Stimulated activated CD8-positive, alpha-beta memory T cell treated with anti-CD3 and anti-CD28 coated beads, Interleukin-2, amount 100 ng/mL, for 48 hours (primary cell): ENCODE measurements at places on chromosomes 12 and 14.

- no peak for DNase-seq
These were observed 25.0 kb downstream of the GOLGA5 start for GRCh38 chr14:92819011-92819597.

DNA sequence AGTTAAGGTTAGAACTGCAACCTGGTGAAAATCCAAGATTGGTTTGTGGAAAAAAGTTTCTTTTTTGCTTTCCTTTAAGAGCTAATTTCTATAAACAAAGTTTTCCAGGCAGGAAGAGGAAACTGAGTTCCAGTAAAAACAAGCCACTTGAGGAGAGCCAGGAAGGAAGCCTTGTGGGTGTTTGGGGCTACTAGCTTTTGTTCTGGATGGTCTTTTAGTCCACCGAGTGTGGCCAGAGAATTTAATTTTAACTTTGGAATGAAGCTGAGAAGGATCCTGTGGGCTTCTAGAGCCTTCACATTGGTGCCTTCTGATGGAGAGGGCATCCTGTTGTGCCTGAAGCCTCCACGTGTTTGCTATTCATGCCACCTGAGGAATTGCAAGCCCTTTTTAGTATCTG, 327.9 kb downstream of the C12orf75 start:
- DNase-seq: no peak

DNA sequence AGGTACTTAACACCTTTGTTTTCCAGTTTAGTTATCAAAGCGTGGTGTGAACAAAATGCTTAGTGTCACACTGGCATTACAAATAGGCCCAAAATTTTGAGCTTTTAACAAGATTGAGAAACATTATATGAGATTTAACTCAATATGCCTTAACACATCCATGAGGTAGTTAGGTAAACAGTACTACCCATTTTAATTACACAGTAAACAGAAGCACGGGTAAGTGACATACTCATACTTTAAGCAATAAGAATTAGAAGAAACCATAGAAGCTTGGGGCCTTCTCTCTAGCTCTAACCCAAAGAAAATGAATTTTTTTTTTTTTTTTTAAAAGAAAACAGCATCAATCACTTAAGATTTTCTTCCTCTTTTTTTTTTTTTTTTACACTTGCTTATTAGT, 15.5 kb upstream of the PHLDA1 start:
- DNase-seq: no peak

- no peak for DNase-seq
These were observed 6.6 kb upstream of the TNFAIP2 start for GRCh38 chr14:103116636-103117035.

DNA sequence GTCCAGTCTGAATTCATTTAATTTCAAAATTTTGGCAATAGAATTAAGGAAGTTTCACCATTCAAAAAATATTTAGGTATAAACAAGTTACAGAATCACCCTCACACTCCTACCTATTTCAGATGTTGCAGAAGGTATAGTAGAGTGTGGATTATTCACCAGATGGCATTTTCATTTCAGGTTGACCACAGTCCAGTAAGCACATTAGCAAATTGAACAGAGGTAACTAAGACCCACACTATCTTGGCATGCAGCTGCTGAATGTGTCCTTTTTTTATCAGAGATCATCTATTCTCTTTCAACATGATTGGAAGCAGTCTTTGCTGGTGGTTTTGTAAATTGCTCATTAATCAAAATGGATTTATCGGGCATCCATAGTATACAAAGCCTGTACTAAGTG, 151.8 kb upstream of the GARIN6 start:
- DNase-seq: no peak

- DNase-seq: no peak
These were observed 51.8 kb downstream of the PARP11 start for GRCh38 chr12:3821441-3821840.

DNA sequence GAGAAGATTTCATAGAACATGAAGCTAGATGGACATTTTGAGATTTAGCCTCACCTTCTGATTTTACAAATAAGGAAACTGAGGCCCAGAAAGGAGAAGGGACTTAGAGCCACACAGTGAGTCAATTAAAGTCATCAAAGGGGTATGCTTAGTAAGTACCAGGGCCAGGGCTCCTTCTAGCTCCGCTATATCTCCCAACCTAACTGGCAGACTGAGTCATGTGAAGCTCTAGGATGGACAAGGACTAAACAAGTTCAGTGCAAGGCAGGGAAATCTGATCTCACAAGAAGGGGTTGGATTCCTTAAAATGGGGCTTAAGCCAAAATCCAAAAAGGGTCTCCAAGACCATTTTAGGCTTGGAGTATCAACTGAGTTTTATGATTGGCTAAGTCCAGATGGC, 215.8 kb downstream of the PHLDA1 start:
- no peak for DNase-seq

GRCh38 chr12:57133013-57133569, 4.8 kb downstream of the LRP1 start:
- no peak for DNase-seq

DNA sequence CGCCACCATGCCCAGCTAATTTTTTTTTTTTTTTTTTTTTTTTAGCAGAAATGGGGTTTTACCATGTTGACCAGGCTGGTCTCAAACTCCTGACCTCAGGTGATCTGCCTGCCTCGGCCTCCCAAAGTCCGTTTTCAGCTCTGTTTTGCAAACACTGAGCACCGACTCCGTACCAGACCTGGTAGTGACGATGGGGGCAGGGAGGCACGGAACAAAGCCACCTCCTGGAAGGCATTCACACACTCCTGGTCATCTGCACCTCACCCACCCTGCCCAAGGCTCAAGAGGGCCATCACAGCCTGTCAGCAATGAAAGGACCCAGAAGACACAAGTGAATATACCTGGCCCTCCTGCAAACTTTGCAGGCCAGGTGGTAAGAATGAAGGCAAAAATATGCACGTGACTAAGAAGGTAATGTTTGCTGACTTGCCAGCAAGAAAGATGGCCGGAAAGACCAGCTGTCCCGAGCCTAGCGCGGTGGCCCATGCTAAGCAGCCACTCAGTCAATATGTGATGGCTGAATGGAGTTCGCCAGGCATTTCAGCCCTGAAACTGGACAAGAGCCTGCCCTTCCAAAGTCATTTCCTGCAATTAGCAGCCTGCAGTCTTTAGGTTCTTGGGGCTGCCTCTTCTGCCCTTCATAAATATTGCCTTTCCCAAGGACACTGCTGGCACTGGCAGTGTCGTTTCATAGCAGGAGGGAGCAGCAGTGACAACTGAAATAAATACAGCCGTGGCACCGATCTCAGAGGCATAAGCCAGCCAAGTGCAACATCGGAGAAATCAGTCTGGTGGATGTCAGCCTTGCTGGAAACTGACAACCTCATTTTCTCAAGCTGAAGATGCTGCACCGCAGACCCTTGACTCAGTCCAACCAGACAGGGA, 17.6 kb downstream of the MMAB start:
- DNase-seq: no peak

DNA sequence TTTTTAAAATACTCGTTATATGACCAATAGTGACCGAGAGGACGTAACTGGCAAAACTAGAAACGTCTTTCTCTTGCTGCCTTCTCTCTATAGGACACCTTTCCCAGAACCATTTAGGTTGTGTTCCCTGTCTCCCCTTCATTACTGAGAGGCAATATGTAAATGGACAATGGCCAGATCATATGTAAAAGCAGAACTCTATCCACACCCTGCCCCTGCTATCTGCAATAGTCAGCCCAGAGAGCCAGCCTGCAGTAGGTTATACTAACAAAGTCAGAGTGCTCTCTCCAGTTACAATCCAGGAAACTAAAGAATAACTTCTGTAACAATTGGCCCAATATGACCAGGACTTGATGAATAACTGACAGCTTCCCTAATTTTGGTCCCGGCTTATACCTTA, 216.8 kb downstream of the ANO6 start:
- DNase-seq: no peak

- no peak for DNase-seq
These were observed 121.7 kb downstream of the CCER1 start for GRCh38 chr12:90833228-90833627.

DNA sequence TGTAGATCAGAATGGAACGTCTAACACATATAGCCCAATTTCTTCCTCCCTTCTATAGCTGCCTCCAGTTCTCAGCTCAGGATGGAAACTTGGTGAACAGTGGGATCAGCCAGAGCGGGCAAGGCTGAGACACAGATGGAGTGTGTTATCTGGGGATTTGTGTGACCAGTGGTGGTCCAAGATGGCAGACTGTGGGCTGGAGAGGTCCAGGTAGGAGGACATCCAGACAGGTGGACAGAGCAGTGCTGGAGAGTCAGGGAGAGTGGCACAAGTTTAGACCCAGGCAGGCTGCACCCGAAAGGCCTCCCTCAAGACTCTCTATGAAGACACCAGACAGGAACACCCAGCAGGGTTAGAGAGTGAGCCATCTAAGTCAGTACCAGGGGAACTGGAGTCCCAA, 116.1 kb upstream of the CPSF6 start:
- no peak for DNase-seq

DNA sequence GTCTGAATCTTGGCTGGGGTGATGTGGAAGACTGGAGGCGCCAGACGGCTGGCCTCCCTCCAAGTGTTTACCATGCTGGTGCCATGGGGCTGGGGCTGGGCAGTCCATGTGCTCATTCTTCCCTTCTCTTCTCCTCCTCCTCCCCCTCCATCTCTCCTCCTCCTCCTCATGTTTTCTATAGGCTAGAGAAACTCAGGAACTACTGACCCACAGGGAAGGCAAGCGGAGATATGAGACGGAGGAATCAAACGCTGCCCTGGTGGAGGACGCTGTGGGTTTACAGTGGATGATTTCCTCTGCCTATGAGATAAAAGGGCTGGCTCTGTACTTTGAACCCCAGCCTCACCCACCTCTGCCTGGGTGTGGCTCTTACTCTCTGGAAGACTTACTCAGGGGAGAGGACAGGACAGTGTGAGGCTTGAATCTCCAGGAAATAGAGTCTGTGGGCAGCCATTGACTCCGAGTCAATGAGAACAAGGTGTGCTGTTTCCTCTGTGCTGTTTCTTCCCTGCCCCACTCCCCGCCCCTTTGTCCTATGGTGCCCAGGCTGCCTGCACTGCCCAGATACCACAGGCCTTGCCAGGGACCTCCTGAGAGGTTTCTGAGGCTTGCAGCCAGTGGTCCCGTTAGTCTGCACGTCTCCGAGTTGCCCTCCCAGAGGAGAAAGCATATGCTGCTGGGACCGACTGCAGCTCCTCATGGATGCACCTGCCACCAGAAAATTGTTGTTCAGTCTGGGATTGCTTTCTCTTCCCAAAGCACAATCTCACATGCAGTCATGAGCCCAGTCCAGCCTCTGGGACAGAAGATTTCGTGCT, 132.6 kb upstream of the ARHGAP5 start:
- no peak for DNase-seq

DNA sequence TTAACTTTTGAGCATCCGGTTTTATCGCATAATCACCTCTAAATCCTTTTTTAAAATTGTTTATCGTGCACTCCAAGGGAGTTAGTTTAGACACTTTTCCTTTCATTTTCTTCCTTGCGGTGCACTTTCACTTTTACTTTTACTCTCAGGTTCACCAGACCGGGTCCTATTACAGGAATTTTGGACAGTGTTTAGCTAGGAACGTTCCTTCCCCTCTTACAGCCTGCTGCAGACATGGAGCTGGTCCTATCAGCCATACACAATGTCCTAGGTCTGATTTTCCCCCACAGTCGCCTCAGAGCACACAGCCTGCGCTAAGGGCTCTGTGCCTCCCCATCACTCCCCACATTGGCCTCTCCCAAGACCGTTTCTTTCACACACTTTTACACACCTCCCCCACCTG, 103.9 kb downstream of the ALG10 start:
- no peak for DNase-seq

DNA sequence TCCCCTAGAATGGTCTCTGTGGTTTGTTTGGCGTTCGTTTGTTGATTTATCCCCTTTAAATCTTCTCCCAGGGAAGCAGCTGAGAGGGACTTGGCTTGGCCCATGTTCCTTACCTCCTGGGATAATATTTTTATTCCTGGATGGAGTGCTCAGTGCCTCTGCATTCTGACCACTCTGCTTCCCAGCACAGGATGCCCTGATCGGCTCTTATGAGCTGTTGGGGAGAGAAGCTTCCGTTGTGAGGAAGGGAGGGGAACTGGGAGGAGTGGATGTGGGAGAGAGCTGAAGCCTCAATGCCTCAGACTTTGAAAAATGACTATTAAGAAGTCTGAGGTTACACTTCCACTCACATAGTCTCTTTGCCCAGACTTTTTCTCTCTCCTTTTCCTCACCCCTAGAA, 114.8 kb downstream of the SMOC1 start:
- DNase-seq: no peak

- DNase-seq: no peak
These were observed 49.0 kb downstream of the AREL1 start for GRCh38 chr14:74663884-74664283.

DNA sequence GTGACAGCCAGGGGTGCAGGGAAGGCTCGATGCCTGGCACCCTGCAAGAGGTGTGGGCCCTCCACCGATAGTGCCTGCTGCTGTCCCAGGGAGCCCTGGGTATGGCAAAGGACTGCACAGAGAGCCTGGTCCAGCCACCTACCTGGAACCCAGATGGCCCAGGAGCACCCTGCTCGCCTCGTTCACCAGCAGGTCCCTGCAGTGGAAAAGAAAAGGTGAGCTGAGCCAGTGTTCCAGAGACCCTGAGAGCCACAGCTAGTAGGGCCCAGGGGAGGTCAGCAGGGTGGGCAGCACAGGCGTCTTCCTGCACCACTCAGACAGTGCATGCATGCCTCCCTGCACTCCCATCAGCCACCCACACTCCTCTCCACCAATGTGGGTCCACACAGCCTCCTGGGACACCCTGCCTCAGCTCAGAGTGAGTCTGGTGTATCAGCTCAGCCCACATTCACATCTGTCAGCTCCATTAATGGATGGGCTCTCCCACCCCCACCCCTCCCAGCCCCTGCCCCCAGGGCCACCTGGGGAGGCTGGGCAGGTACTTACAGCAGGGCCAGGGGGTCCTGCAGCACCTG, 20.2 kb downstream of the TMEM106C start:
- no peak for DNase-seq

- DNase-seq: no peak
These were observed 1364.0 kb upstream of the SEL1L start for GRCh38 chr14:82897469-82898308.

DNA sequence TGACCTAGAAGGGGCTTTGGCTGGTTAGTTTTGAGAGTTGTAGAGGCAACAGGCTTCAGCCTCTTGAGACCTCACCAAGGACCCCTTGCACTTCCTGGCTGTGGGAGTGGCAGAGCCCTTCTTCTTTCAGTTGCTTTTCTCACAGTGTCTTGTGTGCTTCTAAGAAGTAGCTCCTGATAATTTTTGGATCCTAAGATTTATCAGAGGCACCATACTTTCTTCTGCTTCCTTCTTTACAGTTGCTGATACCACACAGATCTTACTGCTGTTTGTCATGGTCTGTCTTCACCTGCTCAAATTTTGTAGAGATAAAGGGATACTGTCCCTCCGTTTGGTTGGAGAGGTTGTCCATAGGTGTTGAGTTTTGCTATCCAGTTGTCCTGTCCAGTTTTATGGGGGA, 33.8 kb downstream of the VRK1 start:
- DNase-seq: no peak

- no peak for DNase-seq
These were observed 38.4 kb upstream of the CPM start for GRCh38 chr12:68971404-68971803.

- no peak for DNase-seq
These were observed 26.5 kb downstream of the ARL6IP4 start for GRCh38 chr12:123006977-123007376.
